Activated T-cell treated with anti-CD3 and anti-CD28 coated beads, Interleukin-2, amount 50 U/mL, for 72 hours (primary cell): ENCODE measurements at places on chromosomes 6 and 20. TPM values are rescaled to one million over a fixed set of nuclear protein-coding genes. Genes with fewer than 3 reads are reported as not detected.

GRCh38 chr6:124987291-124987690 is 25.1 kb downstream of the RNF217 start:
- H3K36me3 ChIP-seq: no peaks in the 10 kb centered on the region
- DNase-seq: no peak
- H3K27ac ChIP-seq: no peak overlapping the region

Gene RNF39
- total RNA-seq: not detected

DNA sequence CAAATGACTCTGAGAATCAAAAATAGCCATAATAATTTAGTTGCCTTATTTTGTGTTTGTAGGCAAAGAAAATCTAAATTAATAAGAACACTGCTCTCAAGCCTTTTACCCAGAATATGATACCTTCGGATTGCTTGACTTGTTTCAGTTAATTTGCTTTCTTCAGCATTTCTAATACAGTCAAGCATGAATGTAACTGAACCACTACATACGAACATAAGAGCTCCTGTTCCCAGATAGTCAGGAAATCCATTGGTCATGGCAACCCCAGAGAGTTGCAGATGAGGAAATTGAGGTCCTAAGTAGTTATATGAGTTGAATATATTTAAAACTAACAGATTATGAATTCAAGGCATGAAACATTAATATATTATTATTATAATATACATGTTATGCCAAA is 2.9 kb downstream of the FRK start:
- no peaks in the 10 kb centered on the region for H3K4me1 ChIP-seq
- DNase-seq: no peak
- no peak overlapping the region for H3K27ac ChIP-seq
- H3K36me3 ChIP-seq: no peaks in the 10 kb centered on the region
- H3K4me3 ChIP-seq: no peak overlapping the region
- peaks cover 20% of the 10 kb centered on the region for H3K27me3 ChIP-seq

DNA sequence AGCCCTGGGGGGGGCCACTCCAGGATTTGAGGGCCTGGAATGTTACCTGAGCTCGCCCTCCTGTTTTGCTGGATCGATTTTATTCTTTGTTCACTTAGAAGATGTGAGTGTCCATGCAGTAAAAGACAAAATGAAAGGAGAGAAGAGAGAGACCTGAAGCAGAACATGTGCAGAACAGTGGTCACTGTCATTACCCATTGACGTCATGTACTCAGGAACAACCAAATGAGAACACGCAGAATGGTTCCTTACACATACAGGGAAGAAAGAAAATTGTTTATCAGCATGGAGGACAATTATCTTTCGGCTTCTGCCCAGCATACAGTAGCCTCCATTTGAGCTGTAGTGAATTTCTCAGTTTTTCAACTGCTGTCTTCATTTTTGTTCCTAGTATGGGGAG is 258.1 kb downstream of the FNDC1 start:
- H3K36me3 ChIP-seq: no peaks in the 10 kb centered on the region
- H3K27me3 ChIP-seq: peaks cover 29% of the 10 kb centered on the region

- peak; percentile 36 for DNase-seq
- peak overlapping the region; percentile 100 for H3K4me3 ChIP-seq
- peaks cover 64% of the 10 kb centered on the region for H3K4me1 ChIP-seq
- H3K36me3 ChIP-seq: peaks cover 29% of the 10 kb centered on the region
- no peak overlapping the region for H3K27ac ChIP-seq
These were observed 2.9 kb downstream of the RXRB start for GRCh38 chr6:33197431-33198048.

Gene POPDC3
- total RNA-seq: not detected

Gene TAAR2
- not detected for total RNA-seq

DNA sequence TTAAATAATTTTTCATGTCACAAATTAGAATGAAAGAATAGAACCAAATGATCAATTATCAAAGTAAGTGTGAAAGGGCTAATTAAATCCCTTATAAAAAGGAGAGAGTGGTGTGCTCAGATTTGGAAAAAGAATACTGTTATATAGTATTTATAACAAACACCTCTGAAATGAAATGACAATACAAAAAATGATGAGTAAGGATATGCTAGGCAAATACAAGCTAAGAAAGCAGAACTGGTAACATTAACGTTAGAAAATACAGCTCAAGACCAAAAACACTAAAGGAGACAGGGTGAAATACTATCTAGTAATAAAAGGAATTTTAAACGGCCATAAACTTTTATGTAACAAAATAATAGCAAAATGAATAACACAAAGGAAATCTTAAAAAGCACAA is 324.2 kb upstream of the RUNX2 start:
- H3K4me3 ChIP-seq: no peak overlapping the region
- no peak for DNase-seq

DNA sequence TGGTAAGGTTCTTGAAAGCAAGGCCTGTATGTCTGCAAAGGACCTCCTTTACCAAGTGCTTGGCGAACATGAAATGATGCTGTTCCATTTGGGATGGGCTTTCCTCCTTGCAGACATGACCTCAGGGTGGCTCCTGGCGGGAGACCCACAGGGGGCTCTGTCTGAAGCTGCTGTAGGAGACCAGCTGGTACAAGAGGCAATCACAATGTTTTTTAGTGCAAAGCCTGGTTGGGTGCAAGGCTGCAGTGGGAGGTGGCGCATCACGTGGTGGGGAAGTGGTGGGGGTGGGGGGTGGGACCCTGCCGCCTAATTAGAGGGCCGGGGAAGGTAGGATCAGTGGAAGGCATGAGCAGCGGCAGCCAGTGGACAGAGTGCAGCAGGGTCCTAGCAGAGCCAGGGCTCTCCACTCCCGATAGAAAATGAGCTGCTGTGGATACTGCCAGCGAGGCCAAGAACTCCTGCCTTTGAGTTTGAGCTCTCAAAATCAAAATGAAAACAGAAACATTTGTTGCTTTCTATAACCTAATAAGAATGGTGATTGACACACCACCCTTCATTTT is 9.1 kb upstream of the ARMC2 start:
- no peak overlapping the region for H3K4me3 ChIP-seq
- no peak overlapping the region for H3K27ac ChIP-seq
- H3K36me3 ChIP-seq: no peaks in the 10 kb centered on the region
